ENCODE measurements at places on chromosomes 4 and X.

GRCh38 chr4:78568640-78569305, 17.2 kb downstream of the ANXA3 start:
- DNase-seq: no peak

DNA sequence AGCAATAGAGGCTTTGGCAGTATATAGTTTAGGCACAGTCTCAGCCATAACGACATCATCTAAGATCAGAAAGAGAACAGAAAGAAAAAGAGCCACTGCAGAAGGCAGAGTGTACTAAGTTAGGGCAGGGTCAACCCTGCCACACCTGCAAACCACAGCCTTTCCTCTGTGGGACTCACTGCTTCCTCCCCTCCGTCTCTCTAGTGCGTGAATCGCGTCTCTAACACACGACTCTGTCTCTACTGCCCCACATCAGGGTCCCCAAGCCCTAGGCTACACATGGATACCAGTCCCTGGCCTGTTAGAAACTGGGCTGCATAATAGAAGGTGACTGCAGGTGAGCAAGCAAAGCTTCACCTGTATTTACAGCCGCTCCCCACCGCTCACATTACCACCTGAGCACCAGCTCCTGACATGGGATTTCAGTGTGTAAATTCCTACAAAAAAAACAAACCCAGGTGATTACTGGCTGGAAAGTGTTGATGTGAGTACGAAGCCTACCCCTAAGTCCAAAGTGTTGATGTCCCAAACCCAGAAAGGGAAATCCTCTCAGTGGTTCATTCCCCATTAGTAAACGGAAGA, 128.9 kb downstream of the PRKX start:
- DNase-seq: no peak

- DNase-seq: no peak
These were observed 89.5 kb downstream of the GLRA3 start for GRCh38 chr4:174739576-174739975.

GRCh38 chrX:150411656-150412055, 48.5 kb downstream of the MAMLD1 start:
- no peak for DNase-seq

DNA sequence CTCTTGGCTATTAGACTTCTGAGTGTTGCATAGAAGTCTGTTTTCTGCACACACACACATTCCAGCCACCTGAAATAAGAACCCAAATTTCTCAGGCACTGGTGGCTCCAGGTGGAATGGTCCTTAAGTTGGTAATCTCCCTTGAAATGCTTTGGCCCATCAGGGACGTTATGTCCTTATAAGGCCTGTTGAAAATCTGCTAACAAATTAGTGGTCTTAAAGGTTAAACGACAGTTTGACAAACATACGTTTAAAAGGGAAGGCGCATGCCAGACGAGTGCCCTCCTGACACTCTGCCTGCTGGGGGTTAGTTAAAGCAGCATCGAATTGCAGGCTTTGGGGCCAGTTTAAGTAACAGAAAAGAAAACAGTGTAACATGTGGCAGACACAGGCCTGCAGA, 125.0 kb downstream of the TBX22 start:
- no peak for DNase-seq

Measured in activated naive CD4-positive, alpha-beta T cell treated with anti-CD3 and anti-CD28 coated beads, Interleukin-2, amount 50 U/mL, for 16 hours (primary cell).